ENCODE measurements at places on chromosomes 7 and 10.

DNA sequence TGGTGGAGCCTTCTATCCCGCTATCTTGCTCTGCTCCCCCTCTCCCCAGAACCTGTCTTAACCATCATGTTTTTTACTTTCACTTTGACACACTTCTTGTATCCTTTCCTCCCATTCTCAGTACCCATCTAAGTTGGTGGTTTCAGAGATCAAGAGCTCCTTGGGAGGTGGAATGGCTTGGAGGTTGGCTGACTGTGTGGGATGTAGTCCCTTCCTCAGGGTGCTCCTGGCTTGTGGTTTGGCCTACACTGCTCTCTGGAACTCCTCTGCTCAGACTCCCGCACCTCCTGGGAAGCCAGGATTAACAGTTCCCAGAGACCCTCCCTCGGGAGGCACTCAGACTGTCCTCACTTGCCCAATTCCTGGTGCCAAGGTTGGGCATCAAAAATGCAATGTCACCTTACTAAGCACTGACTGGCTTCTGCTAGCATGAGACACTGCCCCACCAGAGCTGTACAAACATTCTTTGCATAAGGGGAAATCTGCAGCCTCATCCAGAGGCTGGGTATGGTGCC lies 93.1 kb upstream of the NAMPT start:
- no peaks in the 10 kb centered on the region for H3K4me1 ChIP-seq
- no peaks in the 10 kb centered on the region for H3K27me3 ChIP-seq
- no peak for DNase-seq
- H3K36me3 ChIP-seq, result no peaks in the 10 kb centered on the region
- no peak overlapping the region for H3K4me3 ChIP-seq
- no peak overlapping the region for H3K27ac ChIP-seq

DNA sequence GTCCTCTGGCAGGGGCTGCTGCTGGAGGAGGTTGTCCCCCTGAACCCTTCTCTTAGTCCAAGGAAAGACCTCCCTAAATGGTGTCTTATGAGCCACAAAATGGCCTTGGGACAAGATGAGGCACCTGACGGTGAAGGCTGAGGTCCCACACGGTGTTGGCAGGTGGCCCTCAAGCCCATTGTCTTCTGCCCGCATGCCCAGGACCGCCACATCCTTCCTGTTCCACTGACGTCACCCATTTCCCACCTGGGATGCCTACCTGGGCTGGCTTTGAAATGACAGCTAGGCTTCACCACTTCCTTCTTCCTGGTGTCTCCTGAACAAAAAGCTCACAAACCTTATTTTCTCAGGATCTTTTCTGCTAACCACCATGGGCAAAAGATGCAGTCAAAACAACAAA lies 2.1 kb upstream of the DMBT1 start:
- peaks cover 33% of the 10 kb centered on the region for H3K27me3 ChIP-seq
- DNase-seq, result no peak
- H3K4me1 ChIP-seq, result no peaks in the 10 kb centered on the region
- H3K4me3 ChIP-seq, result no peak overlapping the region

DNA sequence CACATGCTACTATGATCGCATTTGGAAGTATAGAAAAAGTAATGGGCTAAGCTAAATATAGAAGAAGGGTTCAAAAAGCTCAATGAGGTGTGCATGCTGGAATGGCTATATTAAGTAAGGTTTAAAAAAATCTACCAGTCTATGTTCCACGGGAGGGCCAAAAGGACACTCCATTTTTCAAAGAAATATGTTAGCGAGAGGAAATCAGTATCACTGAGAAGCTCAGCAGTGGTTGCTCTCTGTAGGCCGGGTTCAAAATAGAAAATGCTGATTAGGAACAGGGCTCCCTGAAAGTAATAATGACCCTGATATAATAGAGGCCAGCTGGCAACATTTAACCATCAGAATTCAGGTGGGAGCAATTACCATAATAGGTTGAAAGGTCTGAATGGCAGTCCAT lies 224.5 kb upstream of the SEMA3E start:
- no peak for DNase-seq
- no peaks in the 10 kb centered on the region for H3K4me1 ChIP-seq
- no peak overlapping the region for H3K27ac ChIP-seq
- no peaks in the 10 kb centered on the region for H3K36me3 ChIP-seq
- no peaks in the 10 kb centered on the region for H3K27me3 ChIP-seq

- H3K27me3 ChIP-seq, result no peaks in the 10 kb centered on the region
- no peak for DNase-seq
- no peaks in the 10 kb centered on the region for H3K4me1 ChIP-seq
- no peaks in the 10 kb centered on the region for H3K36me3 ChIP-seq
Observed at GRCh38 chr7:150311146-150311545, 12.0 kb upstream of the LRRC61 start.

- H3K4me1 ChIP-seq, result no peaks in the 10 kb centered on the region
- H3K36me3 ChIP-seq, result no peaks in the 10 kb centered on the region
- no peak for DNase-seq
Observed at GRCh38 chr10:1598393-1599153, 138.8 kb downstream of the ADARB2 start.

DNA sequence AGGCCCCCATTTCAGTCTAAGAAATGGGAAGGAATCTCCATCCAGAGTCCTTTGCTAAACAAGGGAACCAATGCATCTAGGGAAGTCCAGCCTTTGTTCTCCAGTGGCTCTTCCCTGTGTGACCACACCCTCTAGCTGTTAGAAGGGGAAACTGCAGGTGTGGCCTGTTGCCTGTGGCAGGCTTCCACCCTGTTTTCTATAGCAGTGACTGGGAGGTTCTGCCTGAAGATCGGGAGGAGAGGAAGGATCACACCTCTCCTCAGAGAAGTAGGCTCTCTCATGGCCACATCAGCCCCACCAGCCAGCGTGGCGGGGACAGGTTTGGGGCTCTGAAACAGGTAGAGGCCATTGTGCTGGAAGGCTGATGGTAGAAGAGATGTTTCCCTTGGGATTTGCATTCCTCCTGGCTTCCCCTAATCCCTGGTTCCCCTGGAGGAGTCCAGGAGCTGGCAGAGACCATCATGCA lies 47.7 kb upstream of the TRIM8 start:
- peak; percentile 65 for DNase-seq
- H3K4me3 ChIP-seq, result no peak overlapping the region
- H3K27me3 ChIP-seq, result no peaks in the 10 kb centered on the region
- H3K36me3 ChIP-seq, result peaks cover 25% of the 10 kb centered on the region

GRCh38 chr7:100088621-100089457 lies at the start of gene COPS6:
Gene COPS6 (plus strand): TSS chr7:100088969. CDS start chr7:100088991, 22 bp downstream.
- DNase-seq, result peak; percentile 90
- H3K36me3 ChIP-seq, result peaks cover 39% of the 10 kb centered on the region
- peak within 1 kb of the TSS; percentile 84 for H3K27ac ChIP-seq
- peak within 1 kb of the TSS; percentile 80 for H3K4me3 ChIP-seq

DNA sequence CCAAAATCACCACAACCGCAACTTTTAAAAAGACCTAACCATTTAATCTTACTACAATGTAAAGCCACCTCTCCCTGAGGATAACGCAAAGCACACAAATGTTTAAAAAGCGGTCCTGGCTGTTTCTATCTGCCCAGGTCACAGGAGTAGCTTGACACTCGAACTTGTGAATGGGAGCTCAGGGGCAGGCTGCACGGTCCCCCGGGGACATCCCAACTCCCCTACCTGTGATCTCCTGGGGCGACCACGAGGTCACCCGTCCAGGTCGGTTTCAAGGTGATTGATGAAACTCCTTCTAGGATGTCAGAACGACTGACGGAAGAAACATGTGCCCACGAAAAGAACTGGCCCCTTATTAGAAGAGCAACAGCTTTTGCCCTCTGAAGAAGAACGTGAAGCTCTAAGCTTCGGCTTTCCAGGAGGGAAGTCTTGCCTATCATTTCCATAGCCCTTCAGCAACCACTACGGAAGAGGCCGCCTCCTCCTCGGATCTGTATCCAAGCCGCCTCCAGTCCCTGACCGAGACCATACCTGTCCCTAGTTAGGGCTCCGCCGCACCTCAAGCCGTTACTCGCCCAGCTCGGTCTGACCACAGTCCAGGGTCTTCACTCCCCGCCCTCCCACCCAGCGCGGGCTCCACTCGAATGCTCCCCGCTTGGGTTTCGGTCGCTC lies 459 bp downstream of the CYCS start:
- H3K36me3 ChIP-seq, result peaks cover 16% of the 10 kb centered on the region
- H3K4me1 ChIP-seq, result peaks cover 11% of the 10 kb centered on the region
- H3K27me3 ChIP-seq, result no peaks in the 10 kb centered on the region
- peak overlapping the region; percentile 90 for H3K4me3 ChIP-seq

DNA sequence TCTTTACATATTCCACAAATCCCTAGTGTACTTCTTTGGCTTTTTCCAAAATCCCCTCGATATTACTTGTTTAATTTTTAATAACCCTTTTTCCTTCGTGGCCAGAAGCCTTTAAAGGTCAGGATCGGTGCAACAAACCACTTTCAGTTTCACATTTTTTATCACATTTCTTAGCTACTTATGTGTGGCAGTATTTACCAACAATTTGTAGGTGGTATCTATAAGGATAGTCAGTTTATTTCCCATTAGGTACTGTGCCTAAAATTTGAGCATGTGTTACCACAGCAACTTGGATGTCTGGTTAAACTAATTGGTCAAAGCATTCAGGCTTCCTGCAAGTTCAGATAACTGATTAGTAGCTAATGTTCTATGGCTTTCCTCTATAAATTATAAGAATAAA lies 104.9 kb downstream of the CDK14 start:
- H3K4me1 ChIP-seq, result peaks cover 36% of the 10 kb centered on the region
- H3K36me3 ChIP-seq, result no peaks in the 10 kb centered on the region
- DNase-seq, result no peak
- H3K27me3 ChIP-seq, result no peaks in the 10 kb centered on the region
- H3K27ac ChIP-seq, result peak overlapping the region; percentile 23
- peak overlapping the region; percentile 18 for H3K4me3 ChIP-seq

GRCh38 chr10:96832721-96833219 lies 672 bp downstream of the LCOR start:
- peak overlapping the region; percentile 99 for H3K4me3 ChIP-seq
- no peaks in the 10 kb centered on the region for H3K36me3 ChIP-seq
- no peaks in the 10 kb centered on the region for H3K27me3 ChIP-seq

GRCh38 chr7:129845972-129846327 lies 106.8 kb downstream of the UBE2H start:
- peak overlapping the region; percentile 51 for H3K27ac ChIP-seq
- DNase-seq, result no peak
- H3K27me3 ChIP-seq, result no peaks in the 10 kb centered on the region
- peaks cover 15% of the 10 kb centered on the region for H3K4me1 ChIP-seq

DNA sequence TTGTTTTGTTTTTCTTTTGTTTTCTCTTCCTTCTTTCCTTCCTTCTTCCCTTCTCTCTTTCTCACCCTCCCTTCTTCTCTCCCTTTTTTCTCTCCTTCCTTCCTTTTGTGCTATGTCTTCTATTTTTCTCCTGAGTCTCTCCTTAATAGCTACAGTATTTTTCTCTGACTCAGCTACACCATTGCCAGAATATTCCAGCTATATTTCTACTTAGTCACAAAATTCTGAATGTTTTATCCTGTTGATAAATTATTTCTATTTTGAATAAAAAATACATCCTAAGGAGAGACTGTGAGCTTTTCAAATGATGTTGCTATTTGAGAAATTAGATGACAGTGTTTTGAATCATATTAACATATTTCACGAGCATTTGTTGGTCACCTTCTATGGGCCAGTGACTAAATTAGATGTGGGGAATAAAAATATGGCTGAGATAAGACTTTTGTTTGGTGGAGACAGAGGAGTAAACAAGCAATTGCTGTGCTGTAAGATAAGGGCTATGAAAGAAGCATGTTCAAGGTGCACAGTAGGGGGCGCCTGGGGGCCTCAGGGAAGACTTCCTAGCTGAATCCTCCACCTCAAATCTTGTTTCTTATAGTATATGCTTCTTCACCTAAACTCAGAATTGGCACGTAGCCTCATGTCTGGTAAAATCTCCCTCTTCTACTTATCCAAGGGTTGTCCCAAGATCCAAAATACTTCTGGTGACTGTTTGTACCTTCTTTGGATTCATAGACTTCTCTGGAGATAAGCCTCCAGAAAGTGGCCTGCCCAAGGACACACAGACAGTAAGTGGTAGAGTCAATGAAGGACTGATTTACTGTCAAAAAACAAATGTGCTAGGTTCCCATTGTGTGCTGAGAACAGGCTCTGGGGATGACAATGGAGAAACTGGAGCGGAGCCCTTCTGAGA lies 115.5 kb upstream of the CREB5 start:
- H3K27ac ChIP-seq, result no peak overlapping the region
- H3K4me1 ChIP-seq, result no peaks in the 10 kb centered on the region
- DNase-seq, result no peak
- no peak overlapping the region for H3K4me3 ChIP-seq
- no peaks in the 10 kb centered on the region for H3K27me3 ChIP-seq

Data from tibial artery (tissue), 4 donors.